ENCODE measurements at places on chromosomes 6 and 20.

GRCh38 chr6:34819571-34820480, 27.9 kb downstream of the BLTP3A start:
- DNase-seq: no peak

DNA sequence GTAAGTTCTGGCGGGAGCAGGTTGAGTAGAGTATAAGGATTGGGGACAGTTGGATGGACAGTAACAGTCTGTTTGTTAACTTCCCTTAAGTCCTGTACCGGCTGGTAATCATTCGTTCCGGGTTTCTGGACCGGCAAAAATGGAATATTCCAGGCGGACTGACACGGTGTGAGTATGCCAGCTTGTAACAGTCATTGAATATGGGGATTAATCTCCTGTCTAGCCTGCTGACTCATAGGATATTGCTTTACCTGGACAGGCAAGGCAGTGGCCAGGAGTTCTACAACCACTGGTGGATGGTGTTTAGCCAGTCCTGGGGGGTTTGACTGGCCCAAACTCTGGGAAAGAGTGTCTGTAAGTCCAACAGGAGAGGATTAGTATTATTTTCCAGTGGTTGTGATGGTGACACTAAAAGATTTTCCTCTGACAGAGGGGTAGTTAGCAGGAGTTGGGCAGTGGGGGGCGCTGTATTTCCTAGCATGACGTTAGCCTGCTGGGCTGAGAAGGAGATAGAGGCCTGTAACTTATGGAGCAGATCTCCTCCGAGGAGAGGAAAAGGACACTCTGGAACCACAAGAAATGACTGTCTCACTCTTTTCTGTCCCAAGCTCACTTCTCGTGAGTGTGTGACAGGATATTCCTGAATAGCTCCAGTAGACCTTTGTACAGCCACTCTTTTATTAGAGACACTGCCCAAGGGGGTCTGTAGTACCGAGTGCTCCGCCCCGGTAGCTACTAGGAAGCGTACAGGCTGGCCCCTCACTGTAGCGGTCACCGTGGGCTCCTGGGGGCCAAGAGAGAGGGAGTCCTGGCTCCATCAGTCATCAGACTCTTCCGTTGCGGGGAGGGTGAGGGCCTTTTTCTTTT, 152.2 kb downstream of the TRIM27 start:
- DNase-seq: no peak

DNA sequence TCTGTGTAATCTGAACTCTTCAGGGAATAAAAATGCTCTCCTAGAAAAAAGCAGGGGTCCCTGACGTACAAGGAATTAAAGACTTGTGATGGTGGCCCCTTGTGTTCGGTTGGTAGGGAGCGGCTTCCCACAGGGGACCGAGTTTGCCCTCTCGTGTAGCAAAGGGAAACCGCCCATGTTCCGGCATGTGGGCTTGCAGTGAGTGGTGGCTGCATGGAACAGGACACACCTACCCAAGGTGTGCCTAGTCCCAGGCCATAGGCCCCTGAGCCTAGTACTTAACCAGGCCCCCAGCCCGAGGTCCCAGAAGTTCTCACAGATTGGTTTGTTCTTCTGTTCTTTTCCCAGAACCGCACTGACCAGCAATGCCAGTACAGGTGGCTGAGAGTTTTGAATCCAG, 15.5 kb downstream of the MYBL2 start:
- DNase-seq: no peak

DNA sequence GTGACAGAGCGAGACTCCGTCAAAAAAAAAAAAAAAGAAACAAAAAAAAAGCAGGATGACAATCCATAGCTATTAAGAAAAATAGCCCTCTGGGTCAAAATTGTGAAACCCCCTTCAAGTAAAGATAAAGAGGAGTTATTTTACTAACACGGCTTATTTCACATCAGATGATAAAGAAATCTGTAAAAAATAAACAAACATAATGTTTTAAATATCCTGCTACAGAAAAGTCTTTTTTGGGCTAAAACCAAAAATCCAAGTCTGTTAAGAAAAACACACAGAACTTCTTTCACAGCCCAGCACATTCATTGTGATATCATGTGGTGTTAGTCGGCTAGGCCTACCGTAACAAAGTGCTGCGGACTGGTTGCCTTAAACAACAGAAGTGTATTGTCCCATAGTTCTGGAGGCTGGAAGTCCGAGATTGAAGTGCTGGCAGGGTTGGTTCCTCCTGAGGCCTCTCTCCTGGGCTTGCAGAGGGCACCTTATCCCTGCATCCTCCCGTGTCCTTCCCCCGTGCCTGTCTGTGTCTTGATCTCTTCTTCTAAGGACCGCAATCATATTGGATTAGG, 239.2 kb upstream of the TAB2 start:
- no peak for DNase-seq

DNA sequence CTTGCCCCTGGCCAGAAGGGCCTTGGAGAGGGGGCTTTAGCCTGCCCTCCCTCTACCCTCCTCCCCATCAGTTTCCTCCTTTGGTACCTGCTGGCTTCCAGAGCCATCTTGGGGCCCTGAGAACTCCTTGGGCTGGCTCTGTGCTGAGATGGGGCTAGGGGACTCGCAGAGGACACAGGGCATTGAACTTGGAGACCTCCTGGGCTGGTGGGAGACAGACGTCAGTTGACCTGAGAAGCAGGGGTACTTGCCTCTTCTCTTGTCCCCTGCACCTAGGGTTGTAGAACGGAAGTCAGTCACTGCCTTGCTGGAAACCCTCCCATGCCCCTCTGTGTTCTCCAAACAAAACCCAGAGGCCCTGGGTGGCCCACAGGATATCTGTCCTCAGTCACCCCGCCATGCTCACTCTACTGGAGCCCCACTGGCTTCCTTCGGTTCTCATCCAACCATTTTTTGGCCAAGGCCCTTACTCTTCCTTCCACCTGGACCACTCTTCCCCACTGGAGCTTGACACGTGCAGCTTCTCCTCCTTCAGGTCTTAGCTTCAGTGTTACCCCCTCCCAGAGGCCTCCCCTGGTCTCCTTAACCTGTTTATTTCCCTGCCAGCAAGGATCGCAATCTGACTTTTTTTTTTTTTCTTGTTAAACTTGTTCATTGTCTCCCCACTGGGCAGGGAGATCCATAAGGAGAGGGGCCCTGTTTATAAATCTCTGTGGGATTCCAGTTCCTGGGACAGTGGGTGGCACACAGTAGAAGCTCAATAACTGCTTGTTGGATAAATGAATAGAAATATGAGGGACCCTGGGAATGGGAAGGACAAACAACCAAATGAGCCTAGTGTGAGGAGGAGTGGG, 971 bp downstream of the RBCK1 start:
- DNase-seq: peak; percentile 23

- no peak for DNase-seq
These were observed 153.0 kb downstream of the PHF3 start for GRCh38 chr6:63788569-63788968.

- DNase-seq: no peak
These were observed 364.6 kb downstream of the PREX1 start for GRCh38 chr20:48463096-48463720.

DNA sequence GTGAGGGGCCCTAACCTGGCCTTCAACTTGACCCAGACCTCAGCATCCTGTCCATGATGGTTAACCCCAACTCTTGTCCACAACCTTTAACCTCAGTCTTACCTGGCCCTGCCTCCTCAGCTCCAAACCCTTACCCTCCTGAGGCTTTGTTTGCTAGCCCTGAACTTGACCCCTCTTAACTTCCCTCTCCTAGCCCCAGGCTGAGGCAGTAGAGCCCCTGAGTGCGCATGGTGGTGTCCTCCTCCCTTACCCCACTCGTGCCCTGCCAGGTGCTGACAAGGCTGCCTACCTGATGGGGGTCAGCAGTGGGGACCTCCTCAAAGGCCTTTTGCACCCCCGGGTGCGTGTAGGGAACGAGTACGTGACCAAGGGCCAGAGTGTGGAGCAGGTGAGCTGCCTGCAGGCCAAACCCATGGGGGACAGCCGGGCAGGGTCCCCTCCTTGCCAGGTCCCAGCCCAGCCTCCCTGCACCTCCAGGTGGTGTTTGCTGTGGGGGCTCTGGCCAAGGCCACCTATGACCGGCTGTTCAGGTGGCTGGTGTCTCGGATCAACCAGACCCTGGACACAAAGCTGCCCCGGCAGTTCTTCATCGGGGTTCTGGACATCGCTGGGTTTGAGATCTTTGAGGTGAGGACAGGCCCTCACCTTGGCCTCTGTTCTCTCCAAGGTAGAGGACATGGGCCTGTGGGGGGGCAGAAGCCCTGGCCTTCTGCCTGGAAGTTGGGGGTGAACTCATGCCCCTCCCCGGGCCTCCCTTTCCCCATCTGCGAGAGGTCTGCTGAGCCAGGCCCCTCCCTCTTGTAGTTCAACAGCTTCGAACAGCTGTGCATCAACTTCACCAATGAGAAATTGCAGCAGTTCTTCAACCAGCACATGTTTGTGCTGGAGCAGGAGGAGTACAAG, 31.9 kb downstream of the MYH7B start:
- DNase-seq: no peak

- DNase-seq: no peak
These were observed 85.1 kb downstream of the LYRM4 start for GRCh38 chr6:5175635-5176034.

Measured in activated naive CD4-positive, alpha-beta T cell treated with Interleukin-2 at 50 U/mL for 16 hours (primary cell).